ENCODE measurements at places on chromosomes 2 and 18.

DNA sequence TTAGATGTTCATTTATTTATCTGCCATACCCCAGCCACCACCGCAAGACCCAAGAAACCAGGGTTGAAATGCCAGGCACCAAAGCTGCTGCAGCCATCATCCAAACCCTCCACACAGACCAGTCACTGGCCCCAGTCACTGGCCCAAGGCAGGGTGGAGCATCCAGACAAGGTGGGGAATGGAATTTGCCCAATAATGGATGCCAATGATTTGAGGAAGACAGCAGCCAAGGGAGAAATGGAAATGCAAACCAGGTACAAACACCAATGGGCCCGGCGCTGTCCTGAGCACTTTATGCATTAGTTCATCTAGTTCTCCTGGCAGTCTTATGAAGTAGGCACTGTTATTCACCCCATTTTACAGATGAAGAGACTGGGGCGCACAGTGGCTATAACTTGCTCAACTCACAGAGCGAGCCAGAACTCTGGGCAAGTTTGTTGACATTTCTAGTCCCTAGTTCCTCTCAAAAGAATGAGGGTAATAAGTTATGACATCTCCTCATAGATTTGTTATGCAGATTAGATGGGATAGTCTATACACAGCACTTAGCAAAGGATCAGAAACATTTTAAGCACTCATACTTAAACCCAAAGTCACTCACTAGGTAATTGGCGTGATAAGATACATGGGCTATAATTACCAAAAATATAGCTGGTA lies 173.3 kb downstream of the TMEM247 start:
- no peak for DNase-seq

- DNase-seq: no peak
These were observed 105.6 kb upstream of the ZNF521 start for GRCh38 chr18:25457601-25458000.

GRCh38 chr2:133641497-133641896 lies 73.2 kb upstream of the NCKAP5 start:
- no peak for DNase-seq

- no peak for DNase-seq
These were observed 171.2 kb upstream of the GLI2 start for GRCh38 chr2:120564213-120565094.

- DNase-seq: peak; percentile 39
These were observed 11.3 kb downstream of the IL1RN start for GRCh38 chr2:113138428-113139322.

DNA sequence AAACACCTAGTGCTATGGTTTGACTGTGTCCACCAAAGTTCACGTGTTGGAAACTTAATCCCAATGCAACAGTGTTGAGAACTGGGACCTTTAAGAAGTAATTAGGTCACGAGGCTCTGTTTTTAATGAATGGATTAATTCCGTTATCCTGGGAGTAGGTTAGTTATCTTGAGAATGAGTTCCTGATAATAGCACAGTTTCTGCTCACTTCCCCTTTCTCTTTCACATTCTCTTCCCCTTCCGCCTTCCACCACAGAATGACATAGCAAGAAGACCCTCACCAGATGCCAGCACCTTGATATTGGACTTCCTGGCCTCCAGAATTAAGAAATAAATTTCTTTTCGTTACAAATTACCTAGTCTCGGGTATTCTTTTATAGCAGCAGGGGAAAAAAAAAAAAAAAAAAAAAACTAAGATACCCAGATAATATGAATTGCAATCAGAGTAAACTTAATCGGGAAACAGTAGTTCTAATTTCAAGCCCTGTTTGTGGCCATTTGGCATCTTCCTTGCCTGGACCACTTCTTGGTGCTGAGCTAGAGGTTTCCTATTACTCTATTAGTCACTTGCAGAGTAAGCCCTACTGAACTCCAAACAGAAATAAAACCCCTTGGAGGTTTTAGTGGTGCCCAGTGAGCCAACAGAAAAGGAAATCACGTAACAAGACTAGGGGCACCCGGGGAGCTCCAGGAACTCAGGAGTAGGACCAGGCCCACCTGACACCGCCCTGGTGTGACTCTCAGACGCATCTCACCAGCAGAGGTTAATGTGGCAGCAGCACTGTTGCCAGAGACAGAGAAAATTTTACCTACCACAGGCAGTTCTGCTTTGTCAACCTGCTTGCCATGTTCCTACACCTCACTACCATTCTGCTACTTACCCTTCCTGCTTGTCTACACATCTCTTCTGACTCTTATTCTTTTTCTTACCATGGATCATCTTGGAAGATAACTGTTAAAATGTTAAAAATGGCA lies 147.6 kb upstream of the CAB39 start:
- no peak for DNase-seq

GRCh38 chr2:74527741-74528140 lies 1.7 kb upstream of the DQX1 start:
- no peak for DNase-seq

DNA sequence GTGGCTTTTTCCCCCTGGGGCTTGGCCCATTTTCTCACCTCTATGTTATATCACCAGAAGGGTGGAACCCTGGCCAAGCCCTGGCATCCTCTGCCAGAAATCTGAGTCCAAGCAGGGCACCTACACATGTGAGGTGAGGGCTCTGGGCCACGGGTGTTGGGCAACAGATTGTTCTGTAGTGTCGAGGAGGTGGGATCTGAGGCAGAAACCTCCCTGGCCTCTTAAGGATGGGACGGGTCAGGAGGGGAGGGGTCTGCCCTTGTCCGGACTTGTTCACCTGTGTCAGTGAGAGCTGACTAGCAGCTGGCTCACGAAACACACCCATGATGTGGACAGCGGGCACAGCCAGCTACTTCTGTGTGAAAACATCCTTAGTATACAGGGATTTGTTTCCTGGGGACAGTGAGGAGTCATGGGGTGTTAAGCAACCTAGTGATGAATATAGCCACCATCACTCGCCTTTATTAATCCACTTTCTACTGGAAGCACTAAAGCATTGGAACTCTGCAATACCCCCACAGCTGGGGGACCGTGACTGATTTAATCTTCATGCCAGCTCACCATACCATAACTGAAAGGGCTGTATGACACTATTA lies 35.6 kb downstream of the EPAS1 start:
- no peak for DNase-seq

GRCh38 chr2:73776869-73777519 lies 2.9 kb downstream of the DUSP11 start:
- no peak for DNase-seq

- no peak for DNase-seq
These were observed 264.5 kb upstream of the PIK3C3 start for GRCh38 chr18:41690332-41691127.

GRCh38 chr2:216564611-216565010 lies 66.0 kb downstream of the RPL37A start:
- DNase-seq: no peak

GRCh38 chr2:165203689-165204559 lies at the start of gene SCN3A:
Gene SCN3A (minus strand): TSS chr2:165204050. CDS start chr2:165176394, 27,656 bp downstream.
- DNase-seq: peak; percentile 81

DNA sequence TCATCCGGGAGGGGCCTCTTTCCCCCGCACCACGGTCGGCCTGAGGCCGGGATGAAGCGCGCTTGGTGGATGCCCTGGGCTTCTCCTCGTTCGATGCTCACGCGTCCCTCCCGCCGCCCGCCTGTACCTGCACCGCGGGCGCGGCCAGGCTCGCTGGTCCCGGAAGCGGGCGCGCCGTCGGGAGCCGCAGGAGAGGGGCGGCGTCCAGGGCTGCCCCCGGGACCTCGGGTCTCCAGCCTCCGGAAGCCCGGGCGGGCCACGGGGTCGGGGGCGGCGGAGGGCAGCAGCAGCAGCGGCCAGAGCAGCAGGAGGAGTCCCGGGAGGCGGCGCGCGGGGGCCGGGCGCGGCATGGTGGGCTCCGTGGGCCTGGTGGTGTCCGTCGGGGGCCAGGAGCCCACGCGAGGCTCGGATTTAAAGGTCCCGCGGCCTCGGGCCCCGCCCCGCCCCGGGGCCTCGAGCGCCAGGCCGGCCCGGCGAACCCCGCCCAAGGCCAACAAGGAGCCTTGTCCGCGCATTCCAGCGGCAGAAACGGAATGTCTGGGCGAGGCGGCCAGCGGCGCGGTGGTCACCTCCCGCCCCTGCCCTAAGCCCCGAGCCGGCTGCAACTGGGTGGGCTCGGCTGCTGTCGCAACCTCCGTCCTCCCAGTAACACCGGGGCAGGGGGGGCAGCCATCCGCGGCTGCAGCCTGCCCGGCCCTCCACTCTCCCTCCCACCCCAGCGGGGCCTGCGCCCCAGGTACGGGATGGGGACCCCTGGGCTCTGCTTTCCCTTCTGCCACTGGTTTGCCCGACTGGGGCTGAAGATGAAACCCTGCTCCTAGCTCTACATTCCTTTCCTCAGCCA lies at the start of gene MATN3:
Gene MATN3 (minus strand): TSS at position 387 of the 844 bp plus-strand sequence. CDS start 37 bp downstream, at position 350.
- no peak for DNase-seq

DNA sequence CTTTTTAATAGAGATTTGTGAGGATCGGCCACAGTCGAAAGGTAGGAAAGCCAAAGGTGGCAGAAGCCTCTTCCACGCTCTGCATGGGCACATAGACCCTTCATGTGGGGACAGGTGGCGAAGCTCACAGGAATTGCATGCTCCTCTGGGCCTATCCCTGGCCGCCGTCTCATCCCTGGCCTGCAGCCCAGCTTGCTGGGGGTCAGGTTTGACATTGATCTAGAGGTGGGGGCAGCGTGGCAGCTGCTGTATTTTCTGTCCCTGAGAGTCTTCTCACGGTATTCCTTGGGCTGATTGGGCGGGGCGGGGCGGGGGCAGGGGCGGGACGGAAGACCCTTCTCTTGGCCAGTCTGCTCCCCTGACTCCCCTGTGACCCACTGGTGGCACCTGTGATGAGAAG lies 48.9 kb downstream of the STK25 start:
- no peak for DNase-seq
